ENCODE measurements at places on chromosomes 7 and 10.

- DNase-seq = no peak
Measured at GRCh38 chr7:81264116-81264515, 345.3 kb upstream of the SEMA3C start.

GRCh38 chr10:71980181-71981014 is 16.2 kb downstream of the CHST3 start:
- no peak for DNase-seq

DNA sequence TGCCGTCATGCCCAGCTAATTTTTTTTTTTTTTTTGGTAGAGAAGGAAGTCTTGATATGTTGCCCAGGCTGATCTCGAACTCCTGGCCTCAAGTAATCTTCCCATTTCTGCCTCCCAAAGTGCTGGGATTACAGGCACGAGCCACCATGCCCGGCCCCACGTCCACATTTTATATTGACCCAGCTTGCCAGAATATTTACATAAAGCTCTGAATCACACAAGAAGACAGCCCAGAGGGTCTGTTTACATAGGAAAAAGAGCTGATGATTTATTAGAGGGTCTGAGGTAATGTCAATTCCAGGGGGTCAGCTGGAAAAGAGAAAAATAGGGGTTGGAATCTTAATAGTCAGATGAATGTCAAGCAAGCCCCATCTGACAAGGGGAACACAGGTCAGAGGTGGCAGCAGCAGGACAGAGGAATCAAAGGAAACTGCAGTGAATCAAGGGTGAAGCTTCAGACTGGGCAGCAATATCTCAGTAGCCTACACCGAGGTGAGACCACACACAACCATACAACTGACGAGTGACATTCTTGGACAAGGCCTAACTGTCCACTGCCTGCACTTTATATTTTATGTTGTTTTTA is 15.8 kb upstream of the SLF2 start:
- DNase-seq = no peak

DNA sequence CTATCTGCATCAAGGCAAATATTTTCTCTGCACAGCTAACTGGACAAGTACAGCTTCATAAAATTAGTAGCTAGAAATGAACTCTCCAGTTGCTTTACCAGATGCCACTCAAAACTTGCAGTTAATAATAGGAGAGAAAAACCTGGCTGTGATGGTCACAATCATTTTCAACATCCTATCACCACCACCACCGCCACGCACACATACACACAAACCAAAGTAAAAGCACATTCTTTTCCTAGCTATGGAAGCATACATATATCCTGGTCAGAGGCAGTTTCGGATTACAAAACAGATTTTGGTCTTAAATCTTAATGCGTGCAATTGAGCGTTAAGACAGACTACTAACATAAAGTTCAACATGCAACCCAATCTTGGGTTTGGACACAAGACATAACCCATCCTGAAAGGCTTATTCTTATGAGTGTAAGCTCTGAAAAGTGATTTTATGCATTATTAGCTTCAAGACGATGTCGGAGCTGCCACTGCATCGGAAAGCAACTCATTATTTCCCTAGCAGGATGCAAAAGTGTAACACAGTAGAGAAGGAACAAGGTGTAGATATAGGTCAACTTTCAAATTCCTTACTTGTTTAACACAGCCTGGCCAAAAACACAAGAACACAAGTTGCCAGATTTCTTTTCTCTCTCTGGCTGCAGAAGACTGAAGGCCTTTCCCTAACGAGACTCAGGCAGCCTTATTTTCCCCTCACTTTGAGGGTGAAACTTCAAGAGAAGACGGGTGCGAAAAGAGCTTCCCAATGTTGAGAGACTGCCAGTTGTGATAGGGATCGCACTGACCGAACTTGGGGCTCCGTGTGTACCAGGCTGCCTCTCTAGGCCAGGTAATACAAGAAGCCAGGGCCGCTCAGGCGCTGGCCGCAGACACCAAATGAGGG is 1.2 kb downstream of the CACUL1 start:
- peak; percentile 51 for DNase-seq

DNA sequence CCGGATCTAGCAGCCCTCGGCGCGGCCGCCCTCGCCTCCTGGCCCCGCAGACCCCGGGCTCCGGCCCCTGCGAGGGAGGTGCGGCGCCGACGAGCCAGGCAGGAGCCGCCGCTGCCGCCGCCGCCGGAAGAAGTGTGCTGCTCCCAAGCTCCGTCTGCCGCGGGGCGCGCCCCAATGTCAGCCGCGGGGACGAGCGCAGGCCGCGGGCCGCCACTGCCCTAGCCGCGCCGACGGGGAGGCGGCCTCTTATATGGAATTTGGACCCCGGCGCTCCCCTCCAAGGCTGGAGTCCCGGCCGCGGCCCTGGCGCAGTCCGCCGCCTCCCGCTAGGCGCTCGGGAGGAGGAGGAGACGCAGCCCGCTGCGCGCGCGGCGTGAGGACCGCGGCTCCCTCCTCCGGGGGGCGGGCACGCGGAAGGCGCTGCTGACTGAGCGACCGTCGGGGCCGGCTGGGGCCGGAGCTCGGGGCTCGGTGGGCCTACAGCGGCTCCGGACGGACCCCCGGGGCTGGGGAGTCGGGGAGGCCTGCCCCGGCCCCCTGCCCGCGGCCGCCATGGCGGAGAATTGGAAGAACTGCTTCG is at the start of gene TRIM8:
Gene TRIM8, plus strand, starts transcription at position 414 of the 580 bp plus-strand sequence. Its CDS starts 139 bp downstream, at position 553.
- peak; percentile 67 for DNase-seq

DNA sequence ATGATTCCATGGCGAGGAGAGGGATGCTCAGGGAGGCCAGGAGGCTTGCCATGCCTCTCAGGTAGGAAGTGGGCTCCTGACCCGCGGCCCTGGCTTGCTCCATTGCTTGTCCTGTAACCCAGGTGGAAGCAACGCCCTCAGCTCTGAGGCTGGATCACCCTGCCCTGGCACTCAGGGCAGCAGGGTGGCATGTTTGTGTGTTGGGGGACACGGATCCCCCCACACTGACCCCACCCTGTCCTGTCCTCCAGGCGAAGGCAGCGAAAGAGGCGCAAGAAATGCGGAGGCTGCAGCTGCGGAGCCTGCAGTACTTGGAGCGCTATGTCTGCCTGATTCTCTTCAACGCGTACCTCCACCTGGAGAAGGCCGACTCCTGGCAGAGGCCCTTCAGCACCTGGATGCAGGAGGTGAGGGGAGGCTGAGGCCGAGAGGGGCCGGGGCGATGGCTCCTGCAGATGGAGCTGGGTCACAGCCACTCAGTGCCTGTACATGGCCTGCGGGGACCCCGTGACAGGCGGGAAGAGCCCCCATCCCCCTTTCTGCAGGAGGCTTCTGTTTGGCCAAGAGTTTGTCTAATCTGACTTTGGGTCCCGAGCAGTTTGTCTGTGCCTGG is 38.3 kb downstream of the PRF1 start:
- DNase-seq = no peak

- DNase-seq = no peak
Measured at GRCh38 chr7:151851782-151852181, 25.1 kb downstream of the PRKAG2 start.

DNA sequence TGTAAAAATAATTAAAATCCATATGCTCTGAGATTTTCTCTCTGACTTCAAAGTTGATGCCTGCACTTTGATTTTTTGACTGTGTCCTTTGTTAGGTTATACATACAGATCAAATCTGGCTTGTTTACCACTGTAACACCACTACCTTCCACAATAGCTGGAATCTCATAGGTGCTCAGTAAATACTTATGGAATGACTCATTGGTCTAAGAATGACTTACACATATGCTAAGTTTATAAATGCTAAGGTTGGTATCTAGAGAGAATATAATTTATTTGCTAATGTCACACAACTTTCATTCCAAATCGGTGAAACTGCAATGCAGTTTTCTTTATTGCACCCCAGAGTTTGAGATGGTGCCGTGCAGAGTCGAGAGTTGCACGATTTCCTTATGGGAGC is 578.5 kb downstream of the SH2D4B start:
- DNase-seq = no peak

DNA sequence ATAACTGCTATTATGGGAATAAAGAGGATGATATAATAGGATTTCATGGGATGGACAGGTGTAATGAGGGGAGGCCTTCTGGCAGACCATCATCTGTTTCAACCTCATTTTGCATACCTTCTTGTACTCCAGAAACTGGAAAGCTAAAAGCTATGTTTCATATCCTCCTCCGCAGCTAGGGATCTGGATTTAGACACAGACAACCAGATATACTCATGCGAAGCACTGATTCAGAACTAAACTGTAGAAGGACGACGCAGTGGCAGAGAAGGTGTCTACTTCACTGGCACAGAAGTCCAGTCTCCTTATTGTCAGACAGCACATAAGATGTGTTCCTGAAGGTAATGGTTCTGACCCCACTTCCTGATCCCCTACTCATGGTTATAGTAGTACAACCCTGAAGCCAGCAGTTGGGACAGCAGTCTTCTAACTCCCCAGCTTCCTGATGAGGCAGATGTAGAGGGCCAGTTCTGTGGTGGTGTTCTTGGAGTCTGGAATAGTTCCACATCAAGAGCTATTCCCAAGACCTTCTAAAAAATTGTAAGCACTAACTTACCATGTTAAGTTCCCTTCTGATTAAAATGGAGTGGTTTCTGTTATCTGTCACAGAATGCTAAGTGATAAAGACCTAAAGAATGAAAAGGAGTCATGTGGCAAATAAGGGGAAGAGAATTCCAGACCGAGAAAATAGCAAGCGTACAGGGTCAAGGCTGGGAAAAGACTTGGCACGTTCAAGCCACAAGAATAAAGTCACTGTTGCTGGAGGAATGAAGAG is 550.3 kb downstream of the GRM8 start:
- DNase-seq = no peak

- no peak for DNase-seq
Measured at GRCh38 chr10:123530166-123530870, 135.8 kb upstream of the GPR26 start.

DNA sequence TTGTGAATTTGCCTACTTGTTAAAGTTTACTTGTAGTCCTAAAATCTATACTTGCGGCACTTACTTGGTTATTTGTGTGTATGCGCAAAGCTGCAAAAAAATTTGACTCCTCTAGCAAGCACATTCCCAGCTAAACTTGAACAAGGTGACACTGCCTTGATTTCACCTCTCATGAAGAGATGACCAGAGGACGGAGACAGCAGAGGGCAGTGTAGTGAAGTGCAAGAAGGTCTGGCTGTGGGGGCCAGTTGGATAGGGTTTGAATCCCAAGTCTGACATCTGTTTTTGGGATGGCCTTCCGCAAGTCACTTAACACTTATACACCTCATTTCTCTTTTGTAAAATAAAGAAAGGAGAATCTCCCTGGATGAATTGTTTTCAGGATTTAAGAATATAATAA is 15.7 kb downstream of the SLK start:
- DNase-seq = no peak

GRCh38 chr10:24374134-24374915 is 165.4 kb downstream of the KIAA1217 start:
- peak; percentile 50 for DNase-seq

- DNase-seq = no peak
Measured at GRCh38 chr10:52082307-52082706, 231.8 kb upstream of the DKK1 start.

DNA sequence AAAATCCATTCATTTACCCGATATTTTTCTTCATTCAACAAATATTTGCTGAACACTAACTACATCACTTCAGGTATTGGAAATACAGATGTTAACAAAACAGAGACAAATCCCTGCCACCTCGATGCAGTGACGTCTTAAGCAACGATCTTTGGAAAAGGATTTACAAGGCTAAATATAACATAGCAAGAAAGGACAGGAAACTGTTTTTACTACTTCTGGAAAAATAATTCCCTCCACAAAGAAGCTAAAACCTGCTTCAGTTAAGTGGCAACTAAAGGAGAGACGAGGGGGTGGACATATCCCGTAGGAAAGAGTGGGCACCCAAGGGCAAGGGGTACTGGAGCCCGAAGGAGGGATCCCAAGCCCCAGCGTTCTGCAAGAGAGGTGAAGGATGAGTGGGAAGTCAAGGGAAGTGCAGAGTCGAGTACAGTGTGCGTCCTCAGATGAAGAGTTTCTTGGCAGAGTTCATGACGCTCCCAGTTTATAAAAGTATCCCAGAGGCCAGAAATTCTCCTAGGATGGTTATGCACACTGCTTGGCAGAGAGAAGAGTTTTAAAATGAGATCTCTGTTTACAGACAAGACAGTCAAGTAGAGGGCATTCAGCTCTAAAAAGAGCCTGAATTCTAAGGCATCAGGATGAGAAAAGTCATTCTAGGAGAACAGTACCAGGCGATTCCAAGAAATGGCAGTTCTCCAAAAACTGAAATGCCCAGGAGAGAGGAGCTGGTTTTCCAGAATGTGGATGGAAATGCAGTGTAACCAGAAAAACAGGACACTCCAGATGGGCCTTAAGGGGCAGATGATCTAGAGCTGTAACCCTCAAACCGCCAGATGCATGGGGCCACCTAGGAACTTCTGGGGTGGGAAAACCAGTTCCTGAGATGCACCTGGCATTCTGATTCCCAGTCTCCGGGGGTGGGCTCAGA is 97.3 kb downstream of the GRB10 start:
- no peak for DNase-seq

DNA sequence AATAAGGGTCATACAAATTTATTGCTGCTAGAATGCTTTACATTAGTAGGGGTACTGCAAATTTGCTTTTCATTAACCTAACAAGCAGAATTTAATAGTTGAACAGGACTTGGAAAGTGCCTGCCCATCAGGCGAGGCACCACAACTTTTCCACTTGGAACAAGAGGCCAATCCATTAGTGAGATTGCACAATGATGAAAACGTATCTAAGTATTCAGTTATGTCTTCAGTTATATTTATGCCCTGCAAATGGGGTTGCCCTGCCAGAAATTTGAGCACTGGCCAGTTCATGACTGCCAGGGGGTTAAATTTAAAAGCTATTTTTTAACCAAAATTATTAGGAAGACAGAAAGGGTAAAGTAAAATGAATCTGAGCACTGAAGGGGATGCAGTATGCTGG is 111.1 kb upstream of the PALS2 start:
- DNase-seq = no peak

GRCh38 chr7:54360075-54360840 is 181.9 kb upstream of the VSTM2A start:
- no peak for DNase-seq

- DNase-seq = no peak
Measured at GRCh38 chr7:8893775-8894174, 460.4 kb downstream of the NXPH1 start.

DNA sequence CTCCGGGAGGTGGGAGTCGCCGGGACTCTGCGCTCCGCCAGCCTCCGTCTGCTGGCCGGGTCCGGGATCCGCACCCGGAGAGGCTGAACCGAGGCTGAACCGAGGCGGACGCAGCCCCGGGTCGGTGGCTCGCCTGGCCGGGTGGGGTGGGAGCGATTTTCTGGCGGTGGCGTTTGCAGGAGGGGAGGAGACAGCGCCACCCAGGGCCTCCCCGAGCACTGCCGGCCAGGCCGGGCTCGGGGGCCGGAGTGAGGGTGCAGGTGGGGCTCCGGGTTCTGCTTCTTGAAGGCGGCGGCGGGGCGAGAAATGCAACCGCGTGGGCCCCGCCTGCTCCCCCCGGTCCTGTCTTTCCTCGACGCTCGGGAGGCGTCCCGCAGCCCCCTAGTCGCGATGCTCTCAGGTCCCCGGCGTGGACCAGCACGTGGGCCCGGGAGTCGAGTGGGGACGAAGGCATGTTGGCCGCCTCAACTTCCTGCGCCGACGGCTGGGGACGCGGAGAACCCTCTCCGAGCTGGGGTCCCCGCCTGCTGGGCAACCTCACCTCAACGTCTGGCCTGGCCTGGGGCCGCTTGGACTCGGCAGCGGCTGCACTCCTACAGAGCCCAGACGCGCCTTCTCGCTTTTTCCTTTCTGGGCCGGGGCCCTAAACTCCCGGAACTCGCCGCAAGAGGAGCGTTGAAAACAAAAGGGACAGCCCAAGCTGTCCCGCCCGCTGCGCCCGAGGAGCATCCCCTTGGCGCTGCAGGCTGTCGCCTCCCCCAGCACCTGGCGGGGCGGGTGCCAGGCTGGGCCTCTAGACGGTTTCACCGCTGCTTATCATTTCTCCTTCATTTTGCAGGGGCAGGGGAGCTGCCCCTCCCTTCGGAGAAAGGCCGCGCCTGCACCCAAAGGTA is 25.2 kb upstream of the VAX1 start:
- DNase-seq = no peak
